AG09319 (cell line): ENCODE measurements at places on chromosomes 2 and 18.

GRCh38 chr2:226117510-226118065 is 682.0 kb downstream of the IRS1 start:
- DNase-seq, result no peak

GRCh38 chr2:38934742-38935141 is 45.1 kb downstream of the ARHGEF33 start:
- no peak for DNase-seq

- DNase-seq, result no peak
These were observed 638.0 kb downstream of the NYAP2 start for GRCh38 chr2:226037526-226037925.

- no peak for DNase-seq
These were observed 137.5 kb downstream of the PTGR3 start for GRCh38 chr18:75071484-75071785.

DNA sequence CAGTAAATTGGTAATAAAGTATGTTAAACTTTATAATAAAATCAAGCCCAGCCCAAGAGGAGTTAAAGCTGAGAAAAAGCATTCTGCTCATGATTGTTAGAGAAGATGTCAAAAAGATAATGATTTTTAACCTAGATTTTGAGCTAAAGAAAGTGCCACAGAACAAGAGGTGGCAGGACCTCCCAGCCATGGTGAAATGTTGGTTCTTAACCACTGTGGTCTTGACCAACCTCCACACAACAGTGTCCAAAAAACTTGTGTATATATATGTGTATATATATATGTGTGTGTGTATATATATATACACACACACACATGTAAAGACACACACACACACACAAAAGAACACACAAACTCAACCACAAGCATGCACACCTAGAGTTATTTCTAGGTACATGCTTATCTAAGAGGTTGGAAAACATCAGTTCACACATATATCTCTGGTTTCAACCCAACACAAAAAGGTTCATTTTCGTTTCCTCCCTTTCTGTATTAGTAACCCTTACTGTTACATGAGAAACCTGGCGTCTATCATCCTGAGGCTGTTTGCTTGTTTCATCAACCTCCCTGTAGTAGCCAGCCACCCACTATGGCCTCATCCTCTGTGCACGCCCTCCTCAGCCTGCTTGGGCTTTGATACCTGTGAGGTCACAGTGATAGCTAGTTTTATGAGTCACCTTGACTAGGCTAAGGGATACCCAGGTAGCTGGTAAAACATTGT is 631.8 kb upstream of the ID2 start:
- no peak for DNase-seq

GRCh38 chr18:76457475-76457874 is 37.6 kb downstream of the ZNF516 start:
- no peak for DNase-seq

DNA sequence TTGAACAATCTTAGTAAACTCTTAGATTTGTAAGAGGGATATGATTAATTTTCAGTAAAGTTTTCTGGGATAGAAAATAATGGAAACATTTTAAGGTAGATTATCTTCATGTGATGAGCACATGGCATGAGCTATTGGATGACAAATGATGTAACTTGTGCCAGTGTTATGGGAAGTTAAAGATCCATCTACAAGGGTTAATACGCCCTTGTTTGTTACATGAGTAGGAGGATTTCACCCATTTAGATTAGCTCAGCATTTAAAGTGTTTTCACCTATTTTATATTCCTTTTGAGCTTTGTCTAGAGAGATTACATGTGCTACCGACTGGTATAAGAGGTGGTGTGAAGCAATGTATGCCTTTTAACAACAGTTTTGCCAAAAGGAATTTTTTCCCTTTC is 5.6 kb downstream of the CLIP4 start:
- no peak for DNase-seq
